Activated CD4-positive, alpha-beta T cell treated with anti-CD3 and anti-CD28 coated beads, Interleukin-2, amount 10 ng/mL, durations not matched to agents 24 days and 14 days (primary cell): ENCODE measurements at places on chromosomes 6 and 20. TPM values are rescaled to one million over a fixed set of nuclear protein-coding genes. Genes with fewer than 3 reads are reported as not detected.

The FOXQ1 gene
- total RNA-seq: not detected in 2 replicates

GRCh38 chr6:150751296-150751695, 114.2 kb upstream of the MTHFD1L start:
- H3K36me3 ChIP-seq: no peaks in the 10 kb centered on the region
- H3K27me3 ChIP-seq: peaks cover 4% of the 10 kb centered on the region
- H3K4me1 ChIP-seq: no peaks in the 10 kb centered on the region
- no peak for DNase-seq

GRCh38 chr6:166556863-166557322, 29.6 kb downstream of the RAMACL start:
- peaks cover 4% of the 10 kb centered on the region for H3K27me3 ChIP-seq
- H3K27ac ChIP-seq: no peak overlapping the region
- H3K4me3 ChIP-seq: no peak overlapping the region
- H3K36me3 ChIP-seq: no peaks in the 10 kb centered on the region
- no peak for DNase-seq

DNA sequence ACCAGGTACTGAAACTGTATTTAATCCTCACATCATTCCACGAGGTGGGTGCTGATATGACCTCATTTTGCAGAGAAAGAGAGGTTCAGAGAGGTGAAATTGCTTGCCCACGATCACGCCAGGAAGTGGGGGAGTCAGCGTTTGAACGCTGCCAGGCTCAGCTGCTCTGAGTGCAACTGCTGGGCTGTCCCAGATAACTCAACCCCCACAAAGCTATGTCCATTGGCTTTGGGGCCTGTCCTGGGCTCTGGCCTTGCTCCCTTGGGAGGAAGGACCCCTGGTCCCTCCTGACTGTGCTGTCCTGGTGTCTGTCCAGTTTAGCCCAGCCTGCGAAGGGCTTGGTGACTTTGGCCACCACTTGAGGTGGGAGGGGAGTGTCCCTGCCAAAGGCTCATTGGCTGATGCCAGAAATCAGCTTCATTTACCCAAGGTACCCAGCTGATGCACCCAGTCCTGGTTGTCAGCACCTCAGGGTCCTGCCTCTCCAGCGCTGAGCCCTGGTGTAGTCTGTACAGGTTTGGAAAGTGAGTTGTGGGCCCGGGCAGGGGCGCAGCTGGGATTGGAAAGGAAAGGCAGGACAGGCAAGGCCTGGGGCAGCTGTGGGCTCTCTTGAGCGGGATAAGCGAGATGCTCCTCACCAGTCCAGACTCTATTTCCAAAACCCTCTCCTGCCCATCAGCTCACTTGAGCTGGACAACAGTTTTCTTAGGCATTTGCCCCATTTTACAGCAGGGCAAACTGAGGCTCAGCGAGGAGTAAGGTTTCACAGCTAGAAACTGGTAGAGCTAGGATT, 38.5 kb downstream of the SUN5 start:
- no peaks in the 10 kb centered on the region for H3K36me3 ChIP-seq
- H3K4me1 ChIP-seq: peaks cover 53% of the 10 kb centered on the region
- H3K27me3 ChIP-seq: no peaks in the 10 kb centered on the region
- peak; percentile 75 for DNase-seq
